H1 (cell line): ENCODE measurements at places on chromosomes 6 and 20. TPM values are rescaled to one million over a fixed set of nuclear protein-coding genes. Genes with fewer than 3 reads are reported as not detected.

DNA sequence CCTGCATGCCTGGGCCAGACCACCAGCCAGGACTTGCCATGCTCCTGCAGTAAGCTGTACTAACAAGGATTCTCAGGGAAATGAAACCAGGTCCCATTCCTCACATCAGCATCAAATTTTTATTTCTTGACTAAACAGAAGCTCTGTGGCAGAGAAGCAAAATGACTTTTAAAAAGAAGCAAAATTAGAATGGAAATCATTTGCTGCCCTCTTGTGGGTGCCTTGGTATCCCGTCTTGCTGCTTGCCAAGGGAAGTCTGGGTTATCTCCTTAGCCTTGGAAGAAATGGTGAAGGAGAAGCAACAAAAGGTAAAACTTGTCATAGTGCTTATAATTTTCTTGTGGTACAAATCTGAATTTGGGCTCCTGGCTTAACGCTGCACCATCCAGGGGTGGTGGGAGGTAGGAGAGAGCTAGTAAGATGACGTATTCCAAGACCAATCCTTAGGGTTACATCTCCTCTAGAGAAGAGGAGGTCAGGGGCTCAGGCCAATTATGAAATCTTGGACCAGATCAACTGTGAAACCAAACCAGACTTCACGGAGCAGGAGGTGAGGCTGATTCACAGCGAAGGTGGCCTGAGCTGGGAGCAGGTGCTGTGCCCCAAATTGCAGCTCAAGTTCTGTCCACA, 107.5 kb downstream of the FAXC start:
- H3K27ac ChIP-seq = no peak overlapping the region
- H3K27me3 ChIP-seq = no peaks in the 10 kb centered on the region
- H3K4me1 ChIP-seq = no peaks in the 10 kb centered on the region
- DNase-seq = peak; percentile 61
- H3K4me3 ChIP-seq = no peak overlapping the region

GRCh38 chr6:111462770-111463391, 20.1 kb downstream of the REV3L start:
- H3K27ac ChIP-seq = no peak overlapping the region
- H3K36me3 ChIP-seq = no peaks in the 10 kb centered on the region
- H3K4me3 ChIP-seq = no peak overlapping the region
- H3K4me1 ChIP-seq = no peaks in the 10 kb centered on the region
- DNase-seq = no peak
- no peaks in the 10 kb centered on the region for H3K27me3 ChIP-seq

DNA sequence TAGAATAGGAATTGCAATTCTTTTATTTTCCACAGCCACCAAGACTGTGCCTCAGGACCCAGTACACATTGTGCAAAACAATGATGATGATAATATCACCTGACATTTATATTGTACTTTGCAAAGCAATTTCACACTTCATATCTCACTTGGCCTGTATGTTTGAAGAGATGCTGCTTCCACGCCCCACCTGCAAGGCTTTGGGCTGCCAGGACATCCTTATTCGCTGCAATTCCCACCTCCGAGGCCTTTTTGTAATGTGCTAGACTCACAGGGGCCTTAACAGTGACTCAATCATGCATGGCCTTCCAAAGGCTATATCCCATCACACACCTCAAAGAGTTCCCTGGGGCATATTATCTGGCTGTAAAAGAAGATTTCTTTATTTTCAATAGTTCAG, 200.9 kb downstream of the MYLK4 start:
- no peaks in the 10 kb centered on the region for H3K4me1 ChIP-seq
- no peak overlapping the region for H3K27ac ChIP-seq
- H3K4me3 ChIP-seq = no peak overlapping the region

- no peak for DNase-seq
- no peaks in the 10 kb centered on the region for H3K27me3 ChIP-seq
- H3K4me3 ChIP-seq = no peak overlapping the region
Measured at GRCh38 chr20:41080866-41081265, 52.2 kb downstream of the TOP1 start.

- no peak for DNase-seq
- H3K4me3 ChIP-seq = no peak overlapping the region
- no peaks in the 10 kb centered on the region for H3K27me3 ChIP-seq
- H3K4me1 ChIP-seq = peaks cover 9% of the 10 kb centered on the region
Measured at GRCh38 chr6:14888575-14889000, 357.3 kb upstream of the JARID2 start.

DNA sequence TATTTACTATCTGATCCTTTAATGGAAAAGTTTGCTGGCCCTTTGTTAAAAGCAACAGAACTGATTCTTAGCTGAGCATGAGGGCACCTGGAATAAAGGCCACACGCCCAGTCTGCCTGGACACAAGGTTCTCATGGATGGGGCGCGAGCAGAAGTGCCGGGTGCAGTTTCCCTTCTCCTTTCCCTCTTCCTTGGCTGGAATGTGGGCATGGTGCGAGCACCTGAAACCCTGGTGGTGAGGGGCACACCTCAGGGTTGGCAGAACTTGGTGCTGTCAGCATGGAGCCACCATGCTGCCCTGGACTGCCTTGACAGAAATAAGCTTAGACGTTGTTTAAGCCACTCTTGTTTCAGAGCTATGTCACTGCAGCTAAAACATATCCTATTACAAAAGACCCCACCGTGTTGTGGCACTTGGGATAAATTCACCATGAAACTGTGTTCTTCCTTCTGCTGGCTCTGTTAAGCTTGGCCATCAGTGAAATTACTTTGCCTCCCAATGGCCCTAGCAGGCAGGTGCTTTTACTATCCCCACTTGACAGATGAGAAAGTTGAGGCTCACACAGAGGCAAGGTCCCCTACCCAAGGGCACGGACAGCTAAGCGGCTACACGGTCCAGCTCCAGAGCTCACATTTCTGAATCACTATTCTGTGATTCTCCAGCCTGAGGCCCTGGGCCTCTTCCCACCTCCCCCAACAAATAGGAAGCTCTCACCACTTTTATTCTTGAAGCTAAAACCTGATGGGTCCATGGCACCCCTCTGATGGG, 115.9 kb downstream of the PREX1 start:
- H3K27me3 ChIP-seq = no peaks in the 10 kb centered on the region
- no peak overlapping the region for H3K27ac ChIP-seq
- no peaks in the 10 kb centered on the region for H3K4me1 ChIP-seq
- H3K36me3 ChIP-seq = no peaks in the 10 kb centered on the region

- peak overlapping the region; percentile 99 for H3K4me3 ChIP-seq
- H3K4me1 ChIP-seq = peaks cover 6% of the 10 kb centered on the region
- H3K27me3 ChIP-seq = peaks cover 1% of the 10 kb centered on the region
Measured at GRCh38 chr6:108559884-108560462, 744 bp upstream of the FOXO3 start.

DNA sequence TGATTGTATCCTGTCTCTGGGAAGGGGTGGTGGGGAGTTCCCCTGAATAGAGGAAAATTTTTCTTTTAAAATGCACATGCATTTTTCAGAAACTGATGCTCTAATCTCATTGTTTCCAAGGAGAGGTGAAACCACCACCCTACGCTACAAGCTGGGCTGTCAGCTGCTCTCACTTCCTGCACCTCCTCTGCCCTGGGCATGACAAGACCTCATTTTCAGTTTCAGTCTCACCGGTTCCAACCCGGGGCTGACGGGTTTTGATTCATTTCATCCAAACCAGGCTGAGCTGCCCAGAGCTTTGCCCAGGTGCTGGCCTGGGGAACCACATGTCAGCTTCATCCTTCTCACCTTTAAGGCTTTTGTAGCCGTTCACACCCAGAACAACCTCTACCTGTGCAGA, 99.7 kb downstream of the EYA2 start:
- no peak for DNase-seq
- H3K36me3 ChIP-seq = no peaks in the 10 kb centered on the region
- H3K27me3 ChIP-seq = no peaks in the 10 kb centered on the region
- no peak overlapping the region for H3K4me3 ChIP-seq

DNA sequence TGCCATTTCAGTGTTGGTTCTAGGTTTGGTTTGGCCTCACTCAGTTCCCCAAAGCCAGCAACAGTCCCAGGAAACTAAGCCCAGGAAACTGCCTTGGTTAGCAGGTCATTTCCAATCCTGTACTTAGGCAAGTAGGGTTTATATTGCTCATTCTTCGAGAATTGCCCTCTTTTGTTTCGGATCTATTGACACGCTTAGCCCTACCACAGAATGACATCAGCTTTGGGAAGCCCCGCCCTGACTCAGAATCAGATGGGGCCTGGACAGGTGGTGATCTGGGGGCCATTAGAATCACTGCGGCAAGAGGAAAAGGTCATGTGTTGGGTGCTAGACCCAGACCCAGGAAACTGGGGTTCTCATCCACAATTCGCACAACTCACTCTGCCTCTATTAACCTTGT, 578.2 kb downstream of the QKI start:
- no peak for DNase-seq
- H3K27ac ChIP-seq = no peak overlapping the region
- no peaks in the 10 kb centered on the region for H3K36me3 ChIP-seq
- no peaks in the 10 kb centered on the region for H3K27me3 ChIP-seq
- no peak overlapping the region for H3K4me3 ChIP-seq
- no peaks in the 10 kb centered on the region for H3K4me1 ChIP-seq

DNA sequence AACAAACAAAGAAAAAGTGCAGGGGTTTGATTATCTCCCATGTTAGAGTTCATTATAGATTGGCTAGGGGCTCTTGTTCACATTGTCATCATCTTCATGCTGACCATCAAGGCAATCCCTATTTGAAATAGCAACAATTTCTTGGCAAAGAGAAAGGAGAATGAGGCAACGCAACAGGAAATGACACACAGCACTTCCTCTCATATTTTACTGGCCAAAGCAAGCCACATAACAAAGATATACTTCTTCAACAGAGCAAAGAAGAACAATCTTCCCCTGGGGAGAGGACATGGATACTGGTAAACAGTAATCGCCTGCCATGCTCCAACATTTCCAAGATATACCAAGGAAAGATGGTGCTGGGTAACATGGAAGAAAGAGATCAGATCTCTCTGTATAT, 29.8 kb downstream of the EPM2A start:
- peaks cover 5% of the 10 kb centered on the region for H3K36me3 ChIP-seq

- H3K27me3 ChIP-seq = no peaks in the 10 kb centered on the region
- H3K27ac ChIP-seq = no peak overlapping the region
- no peak for DNase-seq
- no peaks in the 10 kb centered on the region for H3K36me3 ChIP-seq
Measured at GRCh38 chr6:44177691-44178423, 19.2 kb downstream of the CAPN11 start.

DNA sequence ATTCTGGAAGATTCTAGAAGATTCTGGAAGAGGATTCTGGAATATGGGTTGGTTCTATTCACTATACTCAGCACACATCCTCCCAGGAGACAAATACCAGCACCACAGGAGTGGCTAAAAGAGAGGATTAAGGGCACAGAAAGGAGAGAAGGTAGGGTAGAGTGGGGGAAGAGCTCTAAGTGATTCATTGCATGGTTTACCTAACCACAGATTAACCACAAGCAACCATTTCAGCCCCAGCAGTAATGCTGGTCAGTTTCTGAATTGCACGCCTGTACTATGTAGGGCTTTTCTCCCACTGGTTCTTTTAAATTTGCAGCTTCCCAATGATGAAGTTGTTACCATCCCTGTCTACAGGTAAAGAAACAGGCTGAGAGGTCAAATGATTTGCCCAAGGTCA, 192.7 kb upstream of the PMEPA1 start:
- no peak overlapping the region for H3K4me3 ChIP-seq
- no peaks in the 10 kb centered on the region for H3K4me1 ChIP-seq
- H3K36me3 ChIP-seq = no peaks in the 10 kb centered on the region

DNA sequence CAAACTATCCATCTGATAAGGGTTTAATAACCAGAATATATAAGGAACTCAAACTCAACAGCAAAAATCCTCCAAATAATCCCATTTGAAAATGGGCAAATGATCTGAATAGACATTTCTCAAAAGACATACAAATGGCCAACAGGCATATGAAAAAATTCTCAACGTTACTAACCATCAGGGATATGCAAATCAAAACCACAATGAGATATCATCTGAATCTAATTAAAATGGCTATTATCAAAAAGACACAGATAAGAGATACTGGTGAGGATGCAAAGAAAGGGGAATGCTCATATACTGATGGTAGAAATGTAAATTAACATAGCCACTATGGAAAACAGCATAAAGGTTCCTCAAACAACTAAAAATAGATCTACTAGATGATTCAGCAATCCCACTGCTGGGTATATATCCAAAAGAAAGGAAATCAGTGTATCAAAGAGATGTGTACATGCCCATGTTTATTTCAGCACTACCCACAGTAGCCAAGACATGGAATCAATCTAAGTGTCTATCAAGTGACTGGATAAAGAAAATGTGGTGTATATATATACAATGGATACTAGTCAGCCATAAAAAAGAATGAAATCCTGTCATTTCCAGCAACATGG, 6.1 kb upstream of the BRD2 start:
- no peak overlapping the region for H3K27ac ChIP-seq
- no peak overlapping the region for H3K4me3 ChIP-seq
- no peaks in the 10 kb centered on the region for H3K27me3 ChIP-seq
- no peaks in the 10 kb centered on the region for H3K4me1 ChIP-seq
- no peak for DNase-seq

GRCh38 chr6:35445691-35446090, 6.4 kb upstream of the FANCE start:
- DNase-seq = no peak
- H3K4me1 ChIP-seq = no peaks in the 10 kb centered on the region
- H3K27me3 ChIP-seq = no peaks in the 10 kb centered on the region
- no peak overlapping the region for H3K4me3 ChIP-seq
- no peaks in the 10 kb centered on the region for H3K36me3 ChIP-seq

GRCh38 chr20:57774111-57774880, 64.5 kb upstream of the PMEPA1 start:
- H3K4me1 ChIP-seq = peaks cover 3% of the 10 kb centered on the region; the same call in 1 of the 2 replicates
- H3K27ac ChIP-seq = no peak overlapping the region
- no peak for DNase-seq

GRCh38 chr6:26538572-26538902, 371 bp downstream of the HMGN4 start:
- no peaks in the 10 kb centered on the region for H3K27me3 ChIP-seq
- peak overlapping the region; percentile 84; the same call in 1 of the 2 replicates for H3K27ac ChIP-seq
- DNase-seq = no peak
- H3K36me3 ChIP-seq = peaks cover 5% of the 10 kb centered on the region; the same call in 1 of the 2 replicates
- peaks cover 4% of the 10 kb centered on the region for H3K4me1 ChIP-seq

DNA sequence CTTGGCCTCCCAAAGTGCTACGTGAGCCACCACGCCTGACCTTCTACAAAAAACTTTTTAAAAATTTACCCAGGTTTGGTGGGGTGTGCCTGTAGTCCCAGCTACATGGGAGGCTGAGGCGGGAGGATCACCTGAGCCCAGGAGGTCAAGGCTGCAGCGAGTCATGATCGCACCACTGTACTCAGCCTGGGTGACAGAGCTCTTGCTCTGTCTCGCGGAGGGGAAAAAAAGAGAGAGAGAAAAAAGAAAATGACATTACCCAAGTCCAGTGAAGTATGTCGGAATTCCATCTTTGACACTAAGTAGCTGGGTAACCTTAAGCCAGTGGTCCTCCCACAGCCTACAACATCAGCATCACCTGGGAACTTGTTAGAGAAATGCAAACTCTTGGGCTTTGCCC, 18.8 kb upstream of the MAP1LC3A start:
- no peak overlapping the region for H3K4me3 ChIP-seq
- H3K27ac ChIP-seq = no peak overlapping the region
- H3K4me1 ChIP-seq = peaks cover 7% of the 10 kb centered on the region
- no peak for DNase-seq

TBX18 gene
- total RNA-seq = not detected in 2 replicates

FOXF2 gene
- total RNA-seq = not detected in 2 replicates

RHAG gene
- not detected in 2 replicates for total RNA-seq

NR2E1 gene
- total RNA-seq = not detected in 2 replicates

REM1 gene
- total RNA-seq = not detected in 2 replicates

SLC22A1 gene
- total RNA-seq = 0.45 and 0.98 TPM in 2 replicates

RBL1 gene
- 12.3 and 13.3 TPM in 2 replicates for total RNA-seq

BPIFA1 gene
- not detected in 2 replicates for total RNA-seq

POPDC3 gene
- total RNA-seq = 2.4 and 3.7 TPM in 2 replicates

SYCP2L gene
- total RNA-seq = 3.2 and 4.2 TPM in 2 replicates
